ENCODE measurements at places on chromosomes 7 and 10. TPM values are rescaled to one million over a fixed set of nuclear protein-coding genes. Genes with fewer than 3 reads are reported as not detected.

Gene GJD4
- total RNA-seq, result not detected

Gene CASTOR2
- total RNA-seq, result 7.5 TPM

Gene ADAM12
- 16.6 TPM for total RNA-seq

Gene GRK5
- total RNA-seq, result 1.5 TPM

Gene SDK1
- 8.3 TPM for total RNA-seq

Gene GAD2
- not detected for total RNA-seq
